Right lobe of liver (tissue), 6 donors: ENCODE measurements at places on chromosomes 3 and 15. TPM values are rescaled to one million over a fixed set of nuclear protein-coding genes. Genes with fewer than 3 reads are reported as not detected.

DNA sequence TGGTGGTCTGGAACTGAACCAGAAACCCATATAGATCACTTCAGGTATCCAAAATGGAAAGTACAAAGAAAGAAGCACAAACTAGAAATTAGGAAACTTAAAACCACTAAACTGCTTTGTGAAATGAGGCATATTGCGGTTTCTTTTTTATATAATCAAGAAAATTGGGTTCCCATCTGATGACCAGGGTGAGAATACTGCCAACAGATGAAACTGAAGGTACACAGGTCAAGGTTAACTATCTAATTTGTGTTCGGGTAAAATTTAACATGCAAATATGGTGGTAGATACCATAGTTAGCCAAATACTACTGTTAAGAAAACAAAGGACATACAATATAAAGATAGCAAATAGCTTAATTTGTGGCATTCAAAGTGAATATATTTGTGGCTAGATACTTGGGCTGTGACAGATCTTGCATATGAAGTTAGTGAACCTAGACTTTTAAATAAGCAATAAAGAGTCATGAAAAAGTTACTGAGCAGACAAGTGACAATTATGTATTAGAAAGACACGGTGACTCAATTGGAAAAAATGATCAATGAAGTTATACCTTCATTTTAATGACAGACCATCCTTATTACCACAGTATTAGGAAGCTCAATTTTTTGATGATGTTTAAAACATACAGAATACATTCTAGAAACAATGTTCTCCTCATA, 127.4 kb downstream of the NR2E3 start:
- no peak for DNase-seq

- DNase-seq = no peak
These were observed 39.0 kb downstream of the CFAP100 start for GRCh38 chr3:126433496-126434263.

DNA sequence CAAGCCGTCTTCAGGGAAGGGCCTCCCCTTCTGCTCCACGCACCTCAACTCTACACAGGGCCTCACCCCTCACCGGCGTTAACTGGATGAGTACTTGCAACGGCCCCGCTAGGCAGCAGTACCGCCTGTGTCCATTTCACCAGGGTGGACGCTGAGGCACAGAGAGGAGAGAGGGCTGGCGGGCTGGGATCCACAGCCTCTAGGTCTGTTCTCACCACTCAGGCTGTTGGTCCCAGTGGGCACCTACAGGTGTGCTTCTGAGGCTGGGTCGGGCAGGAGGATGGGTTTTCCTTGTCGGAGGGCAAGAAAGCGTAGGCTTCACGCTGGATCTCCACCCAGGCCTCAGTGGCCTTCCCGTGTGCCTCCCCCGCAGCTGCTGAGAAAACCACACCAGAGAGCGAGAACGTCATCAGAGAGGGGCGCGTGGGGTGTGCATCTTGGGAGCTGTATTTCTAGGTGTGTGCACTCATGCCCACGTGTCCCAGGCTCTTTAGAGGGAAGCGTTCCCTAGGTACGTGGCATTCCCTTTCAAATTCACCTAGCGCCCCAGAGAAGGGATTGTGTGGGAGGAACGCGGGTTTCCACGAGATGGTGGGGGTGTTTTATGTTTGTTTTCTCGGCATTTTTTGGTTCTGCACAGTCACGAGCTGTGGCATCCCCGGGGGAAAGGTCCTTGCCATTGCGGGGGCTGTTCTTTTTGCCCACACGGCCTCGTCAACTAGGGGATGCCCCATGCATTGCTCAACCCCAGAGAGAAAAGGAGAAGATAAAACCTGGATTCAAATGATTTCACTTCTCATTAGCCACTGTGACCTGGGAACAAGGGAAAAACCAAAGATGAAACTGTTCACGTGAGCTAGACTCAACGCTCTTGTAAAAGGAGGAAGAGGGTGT, 67.7 kb downstream of the MGLL start:
- DNase-seq = peak; percentile 51

- DNase-seq = no peak
These were observed 23.1 kb upstream of the SKOR1 start for GRCh38 chr15:67801926-67802914.

DNA sequence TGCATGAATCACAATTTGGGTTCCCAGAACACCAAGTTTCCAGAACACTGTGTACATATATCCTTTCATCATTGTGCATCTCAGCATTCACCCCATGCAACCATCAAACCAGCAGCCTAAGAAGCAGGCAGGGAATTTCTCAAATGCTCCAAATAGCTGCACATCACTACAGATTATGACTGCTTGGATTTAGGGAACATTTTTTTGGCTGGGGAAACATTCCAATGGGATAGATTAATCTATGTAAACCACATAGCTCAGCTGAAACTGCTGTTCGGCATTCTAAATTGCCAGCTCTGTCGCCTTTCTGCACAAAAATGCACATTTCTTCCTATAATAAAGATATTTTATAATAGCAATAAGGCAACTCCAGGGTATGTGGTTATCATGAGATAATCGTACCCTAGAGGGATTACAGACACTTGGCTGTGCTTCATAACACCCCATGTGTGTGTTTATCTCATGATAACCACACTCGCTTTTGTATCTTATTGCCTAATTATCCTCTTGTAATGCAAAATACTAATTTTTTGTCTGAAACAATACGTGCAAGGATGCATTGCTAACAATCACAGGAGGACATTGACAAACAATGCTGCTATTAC, 483.7 kb upstream of the DPH6 start:
- DNase-seq = no peak

IL17RE gene
- 1.5 TPM for total RNA-seq

DNAJA4 gene
- total RNA-seq = 2.4 TPM
